ENCODE measurements at places on chromosomes 12 and 14.
A peak's percentile ranks its signal among the peaks of the same experiment; 100 is the strongest.

DNA sequence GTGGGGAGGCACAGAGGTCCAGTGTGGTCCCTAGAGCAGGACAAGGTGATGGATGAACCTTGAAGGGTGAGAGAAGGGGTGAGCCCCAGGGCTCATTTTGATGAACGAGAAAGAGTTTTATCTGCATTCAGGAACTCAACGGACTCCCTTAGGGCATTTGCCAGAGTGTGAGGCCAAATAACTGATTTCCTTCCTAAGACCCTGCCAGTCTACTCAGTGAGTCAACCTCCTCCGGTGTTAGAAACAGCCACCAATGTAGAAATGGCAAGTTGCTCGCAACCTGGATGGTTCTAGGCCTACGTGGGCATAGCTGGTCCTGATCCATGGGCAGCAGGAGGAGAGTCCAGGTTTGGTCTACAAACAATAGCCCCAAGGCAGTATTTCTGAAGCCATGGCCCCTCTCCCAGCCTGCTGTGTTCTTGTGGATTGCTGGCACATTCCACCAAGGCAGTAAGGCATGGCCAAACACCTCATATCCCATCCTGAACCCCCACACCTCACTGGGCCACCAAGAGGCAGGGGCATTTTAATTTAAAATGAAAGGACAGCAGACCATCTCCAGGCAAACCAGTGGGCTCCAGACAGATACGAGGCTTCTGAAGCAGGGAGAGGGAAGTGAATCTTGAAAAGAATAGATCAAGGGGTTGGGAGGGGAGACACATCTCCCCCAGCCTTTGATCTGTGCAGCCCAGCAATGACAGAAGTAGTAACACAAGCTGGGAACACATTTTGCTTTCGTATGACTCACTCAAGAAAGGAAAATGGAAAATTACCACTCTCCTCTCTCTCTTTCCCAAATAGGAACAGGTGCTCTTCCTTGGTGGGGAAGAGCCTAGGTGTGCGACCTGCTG is 25.4 kb upstream of the TESC start:
- DNase-seq = no peak

DNA sequence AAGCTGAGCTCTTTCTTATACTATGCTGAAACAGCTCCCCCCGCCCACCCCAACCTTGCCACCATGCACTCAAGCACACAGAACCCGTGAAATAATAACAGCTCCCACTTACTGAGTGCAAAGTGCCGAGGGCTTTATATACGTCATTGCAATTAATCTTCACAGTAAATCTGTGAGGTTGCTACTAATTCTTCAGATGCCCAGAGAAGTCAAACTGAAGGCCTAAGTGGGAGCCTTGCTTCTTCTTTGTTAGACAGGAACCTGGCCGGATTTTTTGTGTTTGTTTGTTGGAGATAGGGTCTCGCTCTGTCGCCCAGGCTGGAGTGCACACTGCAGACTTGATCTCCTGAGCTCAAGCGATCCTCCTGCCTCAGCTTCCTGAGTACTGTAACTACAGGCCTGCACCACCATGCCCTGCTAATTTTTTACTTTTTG is 34.0 kb downstream of the VCPKMT start:
- DNase-seq = no peak

DNA sequence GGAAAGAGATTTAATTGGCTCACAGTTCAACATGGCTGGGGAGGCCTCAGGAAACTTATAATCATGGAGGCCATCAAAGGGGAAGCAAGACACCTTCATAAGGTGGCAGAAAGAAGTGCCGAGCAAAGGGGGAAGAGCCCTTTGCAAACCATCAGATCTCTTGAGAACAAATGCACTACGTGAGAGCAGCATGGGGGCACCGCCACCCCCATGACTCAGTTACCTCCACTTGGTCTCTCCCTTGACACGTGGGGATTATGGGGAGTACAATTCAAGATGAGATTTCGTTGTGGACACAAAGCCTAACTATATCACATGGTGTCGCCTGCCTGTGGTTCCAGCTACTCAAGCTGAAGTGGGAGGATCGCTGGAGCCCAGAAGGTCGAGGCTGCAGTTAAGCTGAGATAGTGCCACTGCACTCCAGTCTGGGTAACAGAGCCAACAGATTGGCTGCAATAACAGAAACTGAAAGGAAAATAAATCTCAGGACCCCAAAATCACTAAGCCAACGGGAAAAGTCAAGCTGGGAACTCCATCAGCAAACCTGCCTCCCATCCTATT is 10.0 kb upstream of the CDCA4 start:
- DNase-seq = no peak

DNA sequence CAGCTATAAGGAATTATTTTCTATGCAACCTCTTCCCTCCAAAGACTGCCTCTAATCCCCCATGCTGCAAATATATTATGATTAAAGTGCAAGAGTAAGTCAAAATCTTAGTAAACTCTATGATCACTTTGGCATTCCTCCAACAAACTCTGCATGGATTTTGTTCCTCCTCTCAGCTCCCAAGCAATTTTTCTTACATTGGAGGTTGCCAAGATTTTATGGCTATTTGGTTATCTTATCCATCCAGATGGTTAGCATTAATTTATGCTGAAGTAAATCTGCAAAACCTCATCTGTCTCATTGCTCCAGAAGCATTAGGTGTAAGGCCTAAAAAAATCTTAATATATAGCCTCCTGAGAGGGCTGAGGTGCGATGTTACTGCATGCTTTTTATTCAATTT is 228.1 kb downstream of the CHST11 start:
- peak; percentile 40 for DNase-seq

- DNase-seq = no peak
These were observed 42.0 kb downstream of the LTBP2 start for GRCh38 chr14:74569806-74570591.

- no peak for DNase-seq
These were observed 12.8 kb downstream of the DIP2B start for GRCh38 chr12:50517421-50518048.

- no peak for DNase-seq
These were observed 544.1 kb downstream of the KCNH5 start for GRCh38 chr14:62501021-62501750.

DNA sequence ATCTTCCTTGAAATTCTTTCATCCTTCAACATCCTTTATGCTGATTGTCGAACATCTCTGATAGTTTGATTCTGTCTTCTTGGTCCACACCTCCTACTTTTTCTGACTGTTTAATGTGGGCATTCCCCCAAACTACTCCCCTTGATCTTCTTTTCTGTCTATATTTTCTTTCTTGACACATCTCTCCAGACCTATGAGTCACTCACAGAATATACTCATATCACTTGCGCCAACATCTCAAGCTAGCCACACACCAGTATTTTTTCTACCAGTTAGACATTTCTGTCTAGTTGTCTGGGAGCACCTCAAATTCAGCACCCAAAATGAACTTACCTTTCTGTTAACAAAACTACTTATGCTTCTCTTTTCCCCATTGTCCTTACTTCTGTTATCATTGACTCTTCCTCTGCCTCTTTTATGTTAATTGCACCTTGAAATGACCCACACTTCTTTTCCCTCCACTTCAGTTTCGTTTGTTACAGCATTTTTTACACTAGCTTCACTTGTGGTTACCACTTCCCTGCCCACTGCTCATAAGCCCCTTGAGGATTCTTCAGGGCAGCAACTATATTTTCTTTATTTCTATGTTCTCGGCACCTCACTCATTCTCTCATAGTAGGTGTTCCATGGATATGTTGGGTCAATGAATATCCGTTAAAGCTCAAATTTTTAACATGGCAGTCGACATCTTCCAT is 33.5 kb downstream of the TSHR start:
- DNase-seq = no peak

DNA sequence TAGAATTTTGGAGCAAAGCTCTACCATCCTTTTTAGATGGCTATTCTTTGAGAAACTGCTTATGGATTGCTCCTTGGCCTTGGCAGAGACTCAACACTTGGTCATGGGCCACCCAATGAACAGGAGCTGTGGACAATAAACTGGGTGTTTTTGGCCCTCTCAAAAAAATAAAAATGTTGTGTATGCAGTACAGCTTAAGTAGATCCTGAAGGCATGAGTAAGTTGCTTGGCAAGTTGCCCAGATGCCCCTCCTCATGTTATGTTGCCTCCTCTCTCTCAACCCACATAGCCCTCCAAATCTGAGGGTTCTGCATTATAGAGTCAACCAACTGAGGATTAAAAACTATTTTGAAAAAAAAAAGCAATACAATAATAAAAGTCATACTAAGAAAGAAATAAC is 124.9 kb downstream of the ATP23 start:
- DNase-seq = no peak

DNA sequence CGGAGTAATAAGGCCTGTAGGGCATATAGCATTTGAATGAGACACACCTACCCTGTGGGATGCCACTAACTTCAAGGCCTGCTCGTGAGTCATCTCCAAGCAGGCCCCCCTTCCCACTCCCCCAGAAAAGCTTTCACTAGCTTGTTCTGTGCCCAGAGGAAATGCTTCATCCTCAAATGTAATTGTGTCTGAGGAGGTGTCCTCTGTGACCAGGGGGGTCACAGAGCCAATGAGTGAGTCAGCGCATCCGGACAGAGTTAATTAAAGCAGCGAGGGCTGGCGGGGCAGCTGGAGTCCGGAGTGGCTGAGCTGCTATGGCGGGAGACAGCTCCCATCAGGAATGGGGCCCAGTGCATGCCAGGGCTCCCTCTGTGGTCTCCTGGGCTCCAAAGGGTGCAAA is 27.0 kb upstream of the ESRRB start:
- DNase-seq = peak; percentile 44

- no peak for DNase-seq
These were observed 864.2 kb downstream of the TRHDE start for GRCh38 chr12:73136386-73136785.

DNA sequence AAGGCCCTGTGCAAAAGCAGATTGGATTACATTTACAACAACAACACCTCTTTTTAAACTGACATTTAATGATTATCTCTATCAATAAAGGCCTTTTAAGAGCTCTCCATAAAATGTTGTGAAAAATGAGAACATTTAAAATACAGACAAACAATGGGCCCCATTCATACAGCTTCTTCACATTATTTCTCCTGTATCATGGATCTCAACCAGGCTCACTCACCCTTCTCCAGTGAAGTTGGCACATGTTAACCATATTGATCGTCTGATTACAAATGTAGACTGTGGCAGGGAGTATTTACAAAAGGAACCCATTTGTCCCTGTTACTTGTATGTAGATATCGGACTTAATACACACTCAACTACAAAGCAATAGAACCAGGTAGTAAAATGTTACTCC is 220.2 kb upstream of the BTG1 start:
- DNase-seq = no peak

GRCh38 chr14:100117633-100118395 is 41.6 kb downstream of the DEGS2 start:
- DNase-seq = no peak

DNA sequence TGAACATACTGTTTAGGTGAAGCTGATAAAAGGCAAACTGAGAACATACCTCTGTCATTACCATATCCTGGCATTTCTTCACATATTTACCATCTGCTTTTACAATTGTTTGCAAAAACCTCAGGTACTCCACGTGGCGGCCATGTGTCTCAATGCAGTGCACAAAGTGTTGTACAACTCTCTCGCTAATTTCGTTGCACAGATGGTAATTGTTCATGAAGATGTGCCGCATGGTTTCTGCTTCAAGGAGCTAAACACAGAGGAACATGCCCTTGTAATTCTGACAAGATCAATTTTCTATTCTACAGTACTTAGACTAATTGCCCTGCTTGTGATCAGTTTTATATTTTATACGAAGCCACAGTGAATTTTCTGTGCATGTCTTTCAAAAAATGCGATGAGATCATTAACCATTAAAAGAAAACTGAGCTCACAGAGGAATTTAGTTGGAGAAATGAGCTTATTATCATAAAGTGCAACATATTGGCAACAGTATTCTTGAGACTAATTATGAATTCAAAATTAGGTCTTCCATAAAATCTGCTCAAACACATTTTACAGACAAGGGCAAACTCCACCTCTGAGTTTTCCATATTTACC is 233.8 kb downstream of the ITPR2 start:
- DNase-seq = no peak

DNA sequence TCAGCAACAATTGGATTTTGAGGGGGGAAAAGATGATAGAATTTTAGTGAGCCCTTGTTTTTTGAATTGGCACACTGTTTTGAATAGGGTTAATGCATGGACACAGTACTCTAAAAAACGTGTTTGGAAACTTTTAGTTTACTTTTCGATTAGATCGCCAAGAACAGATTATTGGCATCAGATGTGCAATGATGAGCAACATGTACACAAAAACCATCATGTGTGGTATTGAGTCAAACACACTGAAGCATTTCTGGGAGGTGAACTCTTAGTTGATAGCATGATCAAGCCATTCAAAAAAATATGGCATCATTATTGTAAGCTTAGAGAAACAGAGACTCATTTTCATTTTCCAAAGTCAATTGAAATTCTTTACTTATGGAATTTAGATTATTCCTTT is 329.2 kb downstream of the ADAMTS20 start:
- no peak for DNase-seq

DNA sequence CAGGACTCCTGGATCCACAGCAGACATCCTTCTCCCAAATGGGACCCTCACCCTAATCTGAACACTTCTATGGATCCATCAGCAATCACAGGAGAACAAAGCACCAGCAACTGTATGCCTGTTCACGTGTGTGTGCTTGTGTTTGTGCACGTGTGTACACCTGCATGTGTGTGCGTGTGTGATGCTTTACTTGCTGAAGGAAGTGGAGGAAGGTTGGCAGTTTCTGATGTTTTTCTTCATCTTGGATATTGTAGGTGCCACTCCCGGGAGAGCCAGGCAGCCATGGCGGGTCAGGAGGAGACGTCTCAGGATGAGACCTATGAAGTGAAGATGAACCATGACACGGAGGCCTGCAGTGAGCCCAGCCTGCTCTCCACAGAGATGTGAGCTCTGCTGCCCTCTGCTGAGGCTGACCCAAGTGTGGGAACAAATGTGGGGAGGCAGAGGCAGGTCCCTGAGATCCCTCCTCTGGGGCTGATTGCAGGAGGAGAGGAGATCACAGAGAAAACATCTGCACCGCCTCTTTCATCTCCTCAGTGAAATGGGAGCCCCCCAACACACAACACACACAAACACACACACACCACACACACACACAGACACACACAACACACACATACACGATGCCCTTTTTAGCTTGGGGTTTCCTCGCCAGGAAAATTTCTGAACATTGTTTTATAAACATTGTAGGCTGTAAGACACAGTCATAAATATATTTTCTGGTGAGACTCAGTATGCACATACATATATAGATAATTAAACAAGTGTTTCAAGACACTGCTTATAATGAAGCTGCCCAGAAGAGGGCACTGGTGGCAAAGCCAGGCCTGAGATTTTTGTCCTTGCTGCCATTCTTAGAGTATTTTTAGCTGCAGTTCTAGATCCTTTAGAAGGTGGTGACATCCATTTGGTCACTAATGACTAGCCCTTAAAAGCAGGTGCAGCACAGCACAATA is 112.2 kb upstream of the FKBP4 start:
- peak; percentile 15 for DNase-seq

DNA sequence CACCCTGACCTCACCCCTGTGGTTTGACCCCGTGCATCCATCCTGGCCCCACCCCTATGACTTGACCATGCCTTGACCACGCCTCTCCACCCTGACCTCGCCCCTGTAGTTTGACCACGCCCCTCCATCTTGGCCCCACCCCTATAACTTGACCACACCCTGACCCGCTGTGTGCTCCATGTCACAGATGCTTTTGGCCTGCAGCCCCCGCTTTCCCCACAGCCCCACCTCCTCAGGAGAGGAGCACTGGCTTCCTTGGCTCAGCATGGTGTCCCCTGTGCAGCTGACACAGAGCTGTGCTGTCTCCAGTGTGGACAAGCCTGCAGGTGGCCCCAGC is 269.9 kb upstream of the SFSWAP start:
- DNase-seq = no peak

- DNase-seq = no peak
These were observed 1.9 kb downstream of the MYL6B start for GRCh38 chr12:56154246-56154771.
